ENCODE measurements at places on chromosomes 13 and 19. TPM values are rescaled to one million over a fixed set of nuclear protein-coding genes. Genes with fewer than 3 reads are reported as not detected.

GRCh38 chr19:58385891-58386575 lies 1.0 kb upstream of the RPS5 start:
- DNase-seq = no peak

- no peak for DNase-seq
Measured at GRCh38 chr19:4518345-4519171, at the start of gene PLIN4. TSS of gene PLIN4 (minus strand) at chr19:4518486. CDS start at chr19:4518272, 214 bp downstream.

GRCh38 chr13:40809471-40809870 lies 20.1 kb downstream of the SLC25A15 start:
- no peak for DNase-seq

- no peak for DNase-seq
Measured at GRCh38 chr13:50519866-50520265, 323.6 kb downstream of the DLEU7 start.

DNA sequence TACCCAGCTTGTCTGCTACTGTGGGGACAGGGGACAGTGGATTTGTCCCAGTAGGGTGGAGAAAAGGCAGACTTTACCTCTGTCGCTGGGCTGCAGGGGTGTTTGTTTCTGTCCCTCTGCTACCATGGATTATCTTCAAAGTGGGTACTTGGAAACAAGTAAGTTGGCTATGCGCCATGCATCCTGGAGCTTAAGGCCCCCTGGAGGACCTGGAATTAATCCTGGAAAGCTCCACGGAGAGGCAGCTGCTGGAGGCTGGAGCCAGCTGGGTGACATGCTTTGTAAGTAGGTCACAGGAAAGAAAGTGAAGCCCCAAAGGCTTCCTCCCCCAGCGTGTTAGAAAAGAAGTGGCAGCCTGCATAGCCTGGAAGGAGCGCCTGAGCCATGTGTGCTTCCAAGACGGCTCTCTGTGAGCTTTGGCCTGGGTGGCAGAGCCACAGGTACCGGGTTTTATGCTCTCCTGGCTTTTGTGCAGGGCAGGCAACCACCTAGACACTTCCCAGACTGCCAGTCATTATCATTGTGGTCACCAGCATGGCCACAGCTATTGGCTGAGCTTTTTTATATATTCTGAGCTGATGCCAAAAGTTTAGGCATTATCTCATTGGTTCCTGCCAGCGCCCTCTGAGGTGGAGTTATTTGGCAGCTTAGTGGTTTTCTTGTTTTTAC lies 9.5 kb downstream of the B3GLCT start:
- peak; percentile 92 for DNase-seq

The CGB3 gene
- not detected for total RNA-seq
